ENCODE measurements at places on chromosomes 4 and X. TPM values are rescaled to one million over a fixed set of nuclear protein-coding genes. Genes with fewer than 3 reads are reported as not detected.

GRCh38 chr4:102623622-102624021, 122.5 kb downstream of the NFKB1 start:
- H3K4me1 ChIP-seq, result peaks cover 17% of the 10 kb centered on the region
- H3K36me3 ChIP-seq, result no peaks in the 10 kb centered on the region
- no peak for DNase-seq
- H3K27me3 ChIP-seq, result no peaks in the 10 kb centered on the region
- no peak overlapping the region for H3K4me3 ChIP-seq

Gene AASDH
- 6.5 TPM for total RNA-seq

Gene ATP8A1
- 2.7 TPM for total RNA-seq

DNA sequence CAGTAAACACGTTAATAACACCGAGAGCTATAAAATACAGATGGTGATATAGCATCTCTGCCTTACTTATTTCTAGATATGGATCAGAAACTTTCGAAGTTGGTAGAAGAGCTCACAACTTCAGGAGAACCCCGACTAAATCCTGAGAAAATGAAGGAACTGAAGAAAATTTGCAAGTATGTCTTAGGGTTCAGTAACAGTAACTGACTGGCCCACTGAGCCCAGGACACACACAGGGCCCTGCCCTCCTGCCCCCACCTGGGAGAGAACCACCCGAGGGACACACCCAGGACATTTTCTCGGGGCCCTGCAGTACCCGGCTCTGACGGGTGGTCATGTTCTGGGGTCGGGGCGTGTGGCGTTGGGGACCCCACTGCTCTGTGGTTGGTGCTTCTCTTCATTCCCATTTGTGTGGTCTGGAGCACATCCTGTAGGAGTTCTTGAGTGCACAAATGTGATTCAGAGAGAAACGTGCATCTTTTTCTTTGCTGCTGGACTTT, 1.1 kb downstream of the UVSSA start:
- DNase-seq, result no peak
- H3K4me3 ChIP-seq, result peak overlapping the region; percentile 95
- H3K27ac ChIP-seq, result peak overlapping the region; percentile 100
- H3K27me3 ChIP-seq, result no peaks in the 10 kb centered on the region
- H3K36me3 ChIP-seq, result peaks cover 29% of the 10 kb centered on the region

DNA sequence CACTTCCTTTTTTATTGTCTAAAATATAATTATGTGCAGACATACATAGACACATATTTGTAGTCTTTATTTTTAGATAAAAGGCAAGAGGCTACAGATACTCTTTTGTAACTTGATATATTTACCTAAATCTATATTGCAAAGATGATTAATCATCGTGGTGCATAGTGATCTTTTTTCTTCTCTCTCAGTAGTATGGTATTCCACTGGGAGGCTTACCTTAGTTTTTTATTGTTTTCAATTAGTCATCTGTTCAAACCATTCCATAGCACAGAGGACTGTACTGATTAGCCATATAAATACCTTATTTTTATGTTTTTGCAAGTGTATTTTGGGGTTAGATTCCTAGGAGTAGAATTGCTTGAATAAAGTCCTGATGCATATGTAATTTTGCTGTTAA, 619.7 kb downstream of the GRXCR1 start:
- H3K4me3 ChIP-seq, result no peak overlapping the region
- no peaks in the 10 kb centered on the region for H3K36me3 ChIP-seq
- H3K4me1 ChIP-seq, result no peaks in the 10 kb centered on the region

DNA sequence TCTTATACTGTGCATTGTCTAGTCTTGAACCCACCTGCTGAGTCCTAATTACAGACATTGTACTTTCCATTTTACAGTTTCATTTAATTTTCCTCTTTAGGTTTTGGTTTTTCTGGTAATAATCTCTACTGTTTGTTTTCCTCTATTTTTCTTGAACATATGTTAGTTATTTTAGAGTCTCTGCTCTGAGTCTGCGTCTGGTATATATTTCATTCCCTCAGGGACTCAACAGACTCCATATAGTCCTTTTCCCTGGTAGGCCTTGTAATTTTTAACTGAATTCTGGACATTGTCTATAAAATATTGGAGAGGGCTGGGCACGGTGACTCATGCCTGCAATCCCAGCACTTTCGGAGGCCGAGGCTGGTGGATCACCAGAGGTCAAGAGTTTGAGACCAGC, 121.8 kb upstream of the STOX2 start:
- H3K4me3 ChIP-seq, result no peak overlapping the region
- no peak overlapping the region for H3K27ac ChIP-seq
- peaks cover 10% of the 10 kb centered on the region for H3K4me1 ChIP-seq
- H3K36me3 ChIP-seq, result no peaks in the 10 kb centered on the region
- no peak for DNase-seq

Gene GPR173
- total RNA-seq, result 0.18 TPM

Gene SMAD1
- 38.1 TPM for total RNA-seq

DNA sequence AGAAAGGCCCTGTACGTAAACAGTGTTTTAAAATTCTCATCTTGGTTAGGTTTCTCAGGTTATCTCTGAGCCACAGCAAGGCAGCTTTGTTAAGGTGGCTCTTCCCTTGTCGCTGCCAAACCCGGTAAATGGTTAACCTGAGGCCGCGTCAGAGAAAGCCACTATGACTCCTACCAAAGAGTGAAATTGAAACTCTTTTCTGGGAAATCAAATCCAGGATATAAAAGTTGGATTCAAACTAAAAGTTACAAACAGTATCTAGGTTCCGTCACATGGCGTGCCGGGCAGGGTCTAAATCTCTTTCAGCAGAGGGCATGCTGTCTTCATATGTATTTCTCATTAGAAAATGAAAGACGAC, 433 bp downstream of the MMAA start:
- no peaks in the 10 kb centered on the region for H3K36me3 ChIP-seq
- H3K27ac ChIP-seq, result peak overlapping the region; percentile 92
- H3K27me3 ChIP-seq, result no peaks in the 10 kb centered on the region
- peaks cover 5% of the 10 kb centered on the region for H3K4me1 ChIP-seq
- no peak for DNase-seq
- peak overlapping the region; percentile 93 for H3K4me3 ChIP-seq

DNA sequence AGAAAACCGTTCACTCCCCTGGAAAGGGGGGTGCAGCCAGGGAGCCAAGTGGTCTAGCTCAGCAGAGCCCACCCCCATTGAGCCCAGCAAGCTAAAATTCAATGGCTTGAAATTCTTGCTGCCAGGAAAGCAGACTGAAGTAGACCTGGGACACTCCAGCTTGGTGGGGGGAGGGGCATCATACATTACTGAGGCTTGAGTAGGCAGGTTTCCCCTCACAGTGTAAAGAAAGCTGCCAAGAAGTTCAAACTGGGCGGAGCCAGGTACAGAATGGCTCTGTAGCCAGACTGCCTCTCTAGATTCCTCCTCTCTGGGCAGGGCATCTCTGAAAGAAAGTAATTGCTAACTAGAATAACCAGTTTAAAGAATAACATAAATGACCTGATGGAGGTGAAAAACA, 372.3 kb upstream of the F9 start:
- no peak for DNase-seq
- H3K27me3 ChIP-seq, result no peaks in the 10 kb centered on the region
- H3K4me3 ChIP-seq, result no peak overlapping the region
- no peak overlapping the region for H3K27ac ChIP-seq
- no peaks in the 10 kb centered on the region for H3K4me1 ChIP-seq
- H3K36me3 ChIP-seq, result no peaks in the 10 kb centered on the region

- no peaks in the 10 kb centered on the region for H3K4me1 ChIP-seq
- H3K27me3 ChIP-seq, result no peaks in the 10 kb centered on the region
- H3K36me3 ChIP-seq, result no peaks in the 10 kb centered on the region
- no peak overlapping the region for H3K27ac ChIP-seq
Measured at GRCh38 chrX:150198776-150199175, 164.3 kb upstream of the MAMLD1 start.

Gene IL15
- 2.5 TPM for total RNA-seq

Gene PPEF1
- total RNA-seq, result not detected

DNA sequence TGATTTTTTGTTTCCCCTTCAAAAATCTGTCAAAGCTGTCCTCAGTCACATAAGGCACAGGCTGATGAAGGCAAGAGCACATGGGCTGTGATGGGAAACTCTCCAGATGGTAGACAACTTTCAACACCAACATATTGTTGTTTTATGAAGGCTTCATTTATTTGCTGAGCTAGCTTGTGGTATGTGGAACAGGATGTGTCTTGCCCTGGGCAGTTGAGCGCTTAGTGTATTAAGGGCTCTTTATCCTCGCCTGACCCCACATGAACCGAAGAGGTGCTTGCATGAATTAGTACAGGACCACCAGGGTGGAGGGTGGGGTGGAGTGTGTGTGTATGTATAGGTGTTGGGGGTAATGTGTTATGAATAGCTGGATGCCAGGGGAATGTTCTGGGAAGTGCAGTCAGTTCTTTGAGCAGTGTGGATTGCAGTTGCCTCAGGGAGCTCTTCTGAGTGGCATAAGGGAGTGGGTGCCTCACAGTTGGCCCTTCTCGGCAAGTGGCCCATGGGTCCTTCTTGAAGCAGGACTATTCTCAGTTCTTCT, 103.1 kb downstream of the PHEX start:
- H3K27me3 ChIP-seq, result no peaks in the 10 kb centered on the region
- H3K27ac ChIP-seq, result peak overlapping the region; percentile 37
- H3K4me1 ChIP-seq, result peaks cover 7% of the 10 kb centered on the region

Gene TIMP1
- total RNA-seq, result 10.9 TPM

Gene AKAP4
- total RNA-seq, result not detected

Gene C4orf51
- not detected for total RNA-seq

Gene TMEM144
- total RNA-seq, result 12.8 TPM

Gene FGFBP2
- not detected for total RNA-seq

GRCh38 chr4:37023996-37024395, 220.5 kb upstream of the NWD2 start:
- no peak overlapping the region for H3K4me3 ChIP-seq
- no peaks in the 10 kb centered on the region for H3K36me3 ChIP-seq
- H3K4me1 ChIP-seq, result no peaks in the 10 kb centered on the region
- H3K27ac ChIP-seq, result no peak overlapping the region
- DNase-seq, result no peak
- H3K27me3 ChIP-seq, result no peaks in the 10 kb centered on the region

Gene TRIM61
- total RNA-seq, result 0.15 TPM

Gene BMPR1B
- 0.66 TPM for total RNA-seq

GRCh38 chr4:6779667-6780565, 2.6 kb upstream of the KIAA0232 start:
- no peak overlapping the region for H3K4me3 ChIP-seq
- no peak for DNase-seq
- no peak overlapping the region for H3K27ac ChIP-seq
- H3K36me3 ChIP-seq, result no peaks in the 10 kb centered on the region
- H3K27me3 ChIP-seq, result no peaks in the 10 kb centered on the region

Gene TMSB15C
- total RNA-seq, result 0.53 TPM

Gene RADX
- 2.9 TPM for total RNA-seq

Gene UGT2B11
- total RNA-seq, result not detected

Gene MAGEC1
- not detected for total RNA-seq

Gene WDR45
- total RNA-seq, result 30.1 TPM

GRCh38 chrX:107559506-107559905, 68.8 kb upstream of the PRPS1 start:
- no peaks in the 10 kb centered on the region for H3K4me1 ChIP-seq
- no peak overlapping the region for H3K4me3 ChIP-seq
- no peaks in the 10 kb centered on the region for H3K36me3 ChIP-seq
- no peaks in the 10 kb centered on the region for H3K27me3 ChIP-seq
- no peak overlapping the region for H3K27ac ChIP-seq

- H3K4me1 ChIP-seq, result no peaks in the 10 kb centered on the region
- no peak overlapping the region for H3K4me3 ChIP-seq
- DNase-seq, result no peak
- no peaks in the 10 kb centered on the region for H3K27me3 ChIP-seq
Measured at GRCh38 chrX:153762626-153763173, 1.3 kb upstream of the PLXNB3 start.

DNA sequence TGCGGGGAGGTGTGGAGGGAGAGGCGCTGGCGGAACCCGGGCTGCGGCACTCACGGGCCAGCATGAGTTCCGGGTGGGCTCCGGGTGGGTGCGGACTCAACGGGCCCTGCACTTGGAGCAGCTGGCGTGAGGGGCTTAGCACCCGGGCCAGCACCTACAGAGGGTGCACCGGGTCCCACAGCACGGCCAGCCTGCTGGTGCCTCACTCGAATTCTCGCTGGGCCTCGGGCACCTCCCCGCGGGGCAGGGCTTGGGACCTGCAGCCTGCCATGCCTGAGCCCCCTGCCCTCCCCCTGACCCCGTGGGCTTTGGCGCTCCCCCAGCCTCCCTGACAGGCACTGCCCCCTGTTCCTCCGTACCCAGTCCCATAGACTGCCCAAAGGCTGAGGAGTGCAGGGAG, 10.8 kb upstream of the CAMK2D start:
- no peak overlapping the region for H3K4me3 ChIP-seq
- DNase-seq, result no peak
- H3K27me3 ChIP-seq, result no peaks in the 10 kb centered on the region
- no peak overlapping the region for H3K27ac ChIP-seq

DNA sequence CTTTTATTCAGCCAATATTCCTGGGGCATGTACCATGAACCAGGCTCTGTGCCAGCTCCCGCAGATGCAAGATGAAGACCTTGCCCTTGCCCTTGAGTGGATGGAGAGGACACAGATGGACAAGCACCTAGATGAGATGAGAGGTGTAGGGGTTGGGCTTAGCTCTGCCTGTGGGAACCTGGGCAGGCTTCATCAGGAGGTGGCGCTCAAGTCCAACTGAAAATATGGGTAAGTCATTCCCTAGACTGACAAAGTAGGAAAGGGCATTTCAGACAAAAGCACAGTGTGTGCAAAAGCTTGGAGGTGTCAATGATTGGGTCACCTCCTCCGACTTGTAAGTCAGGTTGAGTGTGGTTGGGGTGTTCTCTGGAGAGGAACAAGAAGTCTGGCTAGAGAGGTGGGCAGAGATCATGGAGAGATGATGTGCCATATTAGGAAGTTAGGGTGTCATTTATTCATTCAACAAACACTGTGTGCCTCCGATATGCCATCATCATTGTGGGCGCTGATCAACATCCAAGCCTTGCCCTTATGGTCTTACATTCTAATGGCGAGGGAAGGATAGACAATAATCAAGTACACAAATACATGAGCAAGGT, 64.6 kb downstream of the ANAPC4 start:
- no peak overlapping the region for H3K27ac ChIP-seq
- H3K4me3 ChIP-seq, result no peak overlapping the region
- no peak for DNase-seq
- peaks cover 6% of the 10 kb centered on the region for H3K4me1 ChIP-seq
- no peaks in the 10 kb centered on the region for H3K36me3 ChIP-seq

Gene PAGE2
- not detected for total RNA-seq

DNA sequence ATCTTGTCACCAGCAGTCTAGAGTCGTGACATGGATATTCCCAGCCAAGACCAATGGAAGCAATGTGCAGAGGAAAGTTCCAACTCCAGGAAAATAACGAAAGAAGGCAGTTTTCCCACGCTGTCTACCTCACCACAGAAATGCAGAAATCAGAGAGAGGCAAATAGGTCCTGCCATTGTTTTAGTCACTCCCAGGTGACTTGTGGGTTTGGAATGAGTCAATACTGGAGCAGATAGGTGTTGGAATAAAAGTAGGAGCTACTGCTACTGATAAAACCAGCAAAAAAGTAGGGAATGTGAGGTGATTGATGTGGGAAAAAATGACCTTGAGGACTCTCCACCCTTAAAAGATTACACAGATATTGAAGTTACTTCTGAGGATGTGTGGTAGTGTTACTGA, 72.8 kb upstream of the RAI2 start:
- H3K4me1 ChIP-seq, result no peaks in the 10 kb centered on the region
- no peak overlapping the region for H3K27ac ChIP-seq
- no peak overlapping the region for H3K4me3 ChIP-seq
- H3K27me3 ChIP-seq, result no peaks in the 10 kb centered on the region
- no peak for DNase-seq

GRCh38 chr4:2092669-2093053, 33.5 kb downstream of the NAT8L start:
- DNase-seq, result no peak
- no peak overlapping the region for H3K27ac ChIP-seq
- no peak overlapping the region for H3K4me3 ChIP-seq
- H3K4me1 ChIP-seq, result no peaks in the 10 kb centered on the region

Gene GSX2
- not detected for total RNA-seq
